ENCODE measurements at places on chromosomes 2 and 18.

DNA sequence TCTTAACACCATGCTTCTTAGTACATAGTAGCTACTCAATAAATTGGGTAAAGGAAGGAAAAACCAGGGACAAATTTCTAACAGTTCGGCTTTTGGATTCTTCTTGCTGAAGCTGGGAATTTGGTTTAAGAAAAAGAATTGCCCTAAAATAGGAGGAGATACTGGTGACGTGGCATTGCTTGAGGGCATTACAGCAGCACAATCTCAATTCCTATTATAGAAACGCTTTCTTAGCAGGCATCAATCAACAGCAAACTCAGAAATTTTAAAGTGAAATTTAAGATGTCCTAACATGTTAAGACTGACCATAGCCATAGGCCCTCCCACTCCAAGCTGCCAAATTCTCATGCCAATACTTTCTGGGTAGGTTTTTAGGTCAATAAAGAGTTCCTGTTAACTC, 169.5 kb downstream of the SRBD1 start:
- DNase-seq = no peak

DNA sequence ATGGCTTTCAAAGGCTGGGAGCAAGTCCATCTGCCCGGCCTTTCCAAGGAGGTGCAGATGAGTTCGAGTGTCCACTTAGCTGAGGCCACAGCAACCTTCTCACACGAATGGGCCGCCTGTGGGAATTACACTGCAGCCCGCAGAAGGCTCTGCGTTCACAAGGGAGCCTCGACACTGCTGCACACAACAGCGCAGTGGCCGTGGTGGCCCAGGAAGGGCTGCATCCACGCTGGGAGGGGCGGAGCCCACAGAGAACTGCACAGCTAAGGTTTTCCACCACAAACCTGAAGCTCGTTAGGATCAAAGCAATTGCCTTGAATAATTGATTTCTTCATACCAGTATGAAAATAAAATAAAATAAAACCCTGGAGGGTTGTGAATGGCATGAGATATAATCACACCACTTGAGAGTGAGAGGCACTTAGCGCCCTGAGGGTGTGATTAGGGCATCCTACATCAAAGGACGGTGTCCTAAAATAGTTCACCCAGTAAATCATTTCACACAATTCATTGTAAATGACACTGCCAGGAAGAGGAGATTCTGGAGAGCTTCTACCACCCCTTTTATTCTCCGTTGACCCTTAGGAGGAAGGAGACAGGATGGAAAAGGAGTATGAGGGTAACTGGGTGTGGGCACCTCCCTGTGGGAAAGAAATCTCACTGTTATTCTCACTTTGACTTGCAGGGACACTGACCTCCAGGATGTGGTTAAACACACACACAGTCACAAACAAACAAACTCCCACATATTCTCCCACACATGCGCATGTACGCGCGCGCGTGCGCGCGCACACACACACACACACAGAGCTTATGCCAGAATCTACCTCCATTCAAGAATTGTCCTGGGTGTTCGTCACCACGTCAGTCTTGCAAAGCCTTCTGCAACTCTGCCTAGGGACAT, 256.6 kb upstream of the ID2 start:
- DNase-seq = no peak

GRCh38 chr2:12352889-12353288, 363.8 kb upstream of the TRIB2 start:
- DNase-seq = no peak

- DNase-seq = no peak
These were observed 462.8 kb downstream of the MEIS1 start for GRCh38 chr2:66897691-66898150.

- DNase-seq = no peak
These were observed 20.3 kb upstream of the EHBP1 start for GRCh38 chr2:62685256-62685655.

DNA sequence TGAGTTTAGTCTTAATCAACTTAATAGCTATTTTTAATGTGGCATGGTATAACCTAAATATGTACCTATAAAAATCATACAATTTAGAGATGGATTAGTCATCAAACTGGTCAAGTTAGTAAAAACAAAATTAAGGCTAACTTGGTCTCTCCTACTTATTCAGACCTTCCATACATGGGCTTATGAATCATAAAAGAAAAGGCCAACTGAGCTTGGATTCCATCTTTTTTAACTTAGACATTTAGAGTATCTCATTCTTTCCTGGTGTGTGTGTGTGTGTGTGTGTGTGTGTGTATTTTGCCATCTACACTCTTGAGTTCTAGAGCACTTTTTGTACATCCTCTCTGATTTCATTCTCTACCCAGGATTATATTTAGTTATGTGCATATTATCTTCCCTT, 637.5 kb downstream of the PLCL1 start:
- DNase-seq = no peak
